Spleen (tissue), 13 donors: ENCODE measurements at places on chromosomes 12 and 14.
A peak's percentile ranks its signal among the peaks of the same experiment; 100 is the strongest.

GRCh38 chr14:92880851-92881250 is 42.1 kb upstream of the CHGA start:
- no peak for DNase-seq

- DNase-seq: no peak
Observed at GRCh38 chr12:117994551-117995438, 21.7 kb upstream of the RFC5 start.

GRCh38 chr14:68293404-68293803 is 473.8 kb downstream of the RAD51B start:
- DNase-seq: peak; percentile 81

GRCh38 chr12:128467882-128468281 is 200.9 kb downstream of the TMEM132C start:
- DNase-seq: no peak

- no peak for DNase-seq
Observed at GRCh38 chr14:61499991-61500390, 178.6 kb downstream of the PRKCH start.

DNA sequence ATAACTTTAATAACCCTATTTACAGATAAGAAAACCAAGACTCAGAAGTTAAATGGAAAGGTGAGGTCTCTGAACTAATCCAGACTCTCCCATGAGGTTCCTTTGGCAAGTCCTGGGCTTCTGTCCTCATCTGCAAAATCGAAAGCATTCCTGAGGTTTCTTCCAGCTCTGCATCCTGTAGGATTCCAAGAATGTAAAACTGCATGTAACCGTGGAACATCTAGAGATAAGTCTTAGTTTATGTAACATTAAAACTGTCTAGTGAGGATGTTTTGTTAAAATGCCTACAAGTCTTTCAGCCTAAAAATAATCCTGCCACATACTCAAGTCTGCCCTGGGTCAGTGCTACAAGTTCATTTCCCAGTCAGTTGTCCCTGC is 7.3 kb upstream of the ITFG2 start:
- no peak for DNase-seq

DNA sequence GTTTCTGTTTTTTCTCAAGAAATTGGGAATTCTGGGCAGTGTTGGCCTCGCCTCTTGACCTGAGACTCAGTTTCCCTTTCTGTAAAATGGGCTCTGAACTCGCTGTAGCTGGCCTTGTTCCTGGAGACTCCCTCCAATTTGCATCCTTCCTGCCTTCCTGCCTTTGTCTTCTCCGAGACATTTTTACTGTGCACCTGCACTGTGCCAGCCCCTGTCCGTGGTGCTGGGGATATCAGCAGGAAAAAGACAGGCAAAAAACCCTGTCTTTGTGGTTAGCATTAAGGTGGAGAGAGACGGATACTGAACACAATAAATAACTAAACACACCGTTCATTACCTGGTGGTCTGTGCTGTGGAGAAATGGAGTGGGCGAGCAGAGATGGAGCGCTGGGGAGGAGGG is 129.8 kb downstream of the AACS start:
- DNase-seq: no peak

- DNase-seq: no peak
Observed at GRCh38 chr14:23286902-23287479, 1.1 kb upstream of the HOMEZ start.

- no peak for DNase-seq
Observed at GRCh38 chr14:60951776-60952435, 29.0 kb downstream of the TRMT5 start.

DNA sequence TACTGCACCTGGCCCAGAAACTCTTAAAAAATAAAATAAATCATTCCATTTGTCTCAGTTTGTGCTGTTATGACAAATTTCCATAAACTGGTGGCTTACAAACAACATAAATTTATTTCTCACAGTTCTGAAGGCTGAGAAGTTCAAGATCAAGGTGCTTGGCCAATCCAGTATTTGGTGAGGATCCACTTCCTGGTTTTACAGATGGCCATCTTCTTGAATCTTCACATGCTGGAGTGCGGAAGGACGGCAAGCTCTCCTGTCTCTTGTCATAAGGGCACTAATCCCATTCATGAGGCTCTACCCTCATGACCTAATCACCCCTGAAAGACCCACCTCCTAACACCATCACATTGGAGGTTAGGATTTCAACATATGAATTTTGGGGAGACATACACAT is 29.9 kb upstream of the MYBPC1 start:
- DNase-seq: no peak

GRCh38 chr12:58750484-58750883 is 169.8 kb downstream of the LRIG3 start:
- no peak for DNase-seq

GRCh38 chr12:4274396-4275015 is 944 bp downstream of the CCND2 start:
- peak; percentile 87 for DNase-seq

- DNase-seq: no peak
Observed at GRCh38 chr12:23888396-23889068, 60.9 kb downstream of the SOX5 start.

DNA sequence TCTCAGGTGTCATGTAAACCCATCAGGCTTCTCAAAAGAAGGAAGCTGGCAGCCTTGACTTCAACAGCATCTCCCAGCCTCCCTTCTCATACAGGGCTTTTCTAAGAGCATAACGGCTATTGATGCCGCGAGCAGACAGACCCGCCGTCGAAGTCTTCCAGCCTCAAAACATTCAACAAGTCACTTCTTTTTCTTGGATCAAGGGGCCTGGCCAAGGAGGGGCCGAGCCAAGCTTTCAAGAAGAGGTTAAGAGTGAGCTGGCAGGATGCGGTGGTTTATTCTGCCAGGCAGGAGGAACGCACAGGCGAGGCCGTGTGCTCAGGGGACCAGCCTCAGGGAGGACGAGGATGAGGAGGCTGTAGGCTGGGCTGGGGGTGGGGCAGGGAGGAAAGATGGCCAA is 102.9 kb upstream of the RFLNA start:
- DNase-seq: no peak

- no peak for DNase-seq
Observed at GRCh38 chr14:37501877-37502276, 93.2 kb downstream of the FOXA1 start.

DNA sequence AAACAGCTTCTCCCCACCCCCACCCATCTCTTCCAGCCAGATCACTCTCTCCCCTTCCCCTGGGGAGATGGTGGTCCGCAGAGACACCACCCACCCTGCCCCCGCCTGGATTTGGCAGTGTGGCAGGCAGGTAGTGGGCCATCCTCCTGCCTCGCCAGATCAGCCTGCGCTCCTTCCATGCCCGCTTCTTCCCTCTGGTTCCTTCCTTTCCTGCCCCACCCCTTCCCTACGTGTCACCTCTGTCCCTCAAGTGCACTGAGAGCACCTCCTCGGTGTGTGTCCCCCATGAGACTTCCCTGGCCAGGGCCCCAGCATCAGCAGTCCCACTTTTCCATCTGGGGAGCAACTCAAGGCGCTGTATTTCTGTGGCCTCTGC is 632 bp downstream of the NYNRIN start:
- no peak for DNase-seq

- DNase-seq: peak; percentile 86
Observed at GRCh38 chr12:89350630-89351488, 1.4 kb downstream of the DUSP6 start.

- DNase-seq: no peak
Observed at GRCh38 chr12:91874086-91874865, 271.4 kb downstream of the BTG1 start.

GRCh38 chr12:66573605-66574004 is 105.3 kb downstream of the GRIP1 start:
- DNase-seq: no peak

DNA sequence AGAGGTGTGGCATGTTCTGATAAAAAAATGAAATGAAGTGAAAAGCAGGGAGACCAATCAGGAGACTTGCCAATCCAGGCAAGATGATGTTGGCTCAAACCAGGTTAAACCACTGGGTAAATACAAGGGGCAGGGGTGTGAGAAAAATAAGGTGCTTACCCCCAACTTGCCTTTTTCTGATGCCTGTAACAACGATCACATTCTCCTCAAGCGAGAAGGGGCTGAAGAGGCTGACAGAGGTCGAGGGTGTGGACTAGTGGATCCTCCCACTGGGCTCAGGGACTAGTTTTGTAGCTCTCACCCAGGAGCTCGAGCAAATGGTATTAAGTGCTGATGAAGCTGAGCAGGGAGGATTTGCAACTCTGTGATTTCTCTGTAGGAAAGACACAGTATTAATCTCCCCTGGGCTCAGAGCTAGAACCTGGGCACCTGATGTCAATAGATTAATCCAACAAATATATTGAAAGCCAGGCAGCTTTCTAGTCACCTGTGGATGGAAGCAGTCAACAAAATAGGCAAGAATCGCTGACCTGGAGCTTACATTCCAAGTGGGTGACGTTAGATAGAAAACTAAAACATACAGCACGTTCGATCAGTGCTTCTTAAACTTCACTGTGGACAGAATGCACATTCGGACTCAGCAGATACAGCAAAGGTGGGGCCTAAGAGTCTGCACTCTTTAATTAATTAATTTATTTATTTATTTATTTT is 15.2 kb upstream of the EAPP start:
- peak; percentile 22 for DNase-seq

GRCh38 chr14:90373887-90374286 is 22.9 kb upstream of the CALM1 start:
- no peak for DNase-seq

- DNase-seq: no peak
Observed at GRCh38 chr12:119825262-119825661, 51.9 kb downstream of the CIT start.

GRCh38 chr12:67433385-67434175 is 164.4 kb downstream of the CAND1 start:
- no peak for DNase-seq

DNA sequence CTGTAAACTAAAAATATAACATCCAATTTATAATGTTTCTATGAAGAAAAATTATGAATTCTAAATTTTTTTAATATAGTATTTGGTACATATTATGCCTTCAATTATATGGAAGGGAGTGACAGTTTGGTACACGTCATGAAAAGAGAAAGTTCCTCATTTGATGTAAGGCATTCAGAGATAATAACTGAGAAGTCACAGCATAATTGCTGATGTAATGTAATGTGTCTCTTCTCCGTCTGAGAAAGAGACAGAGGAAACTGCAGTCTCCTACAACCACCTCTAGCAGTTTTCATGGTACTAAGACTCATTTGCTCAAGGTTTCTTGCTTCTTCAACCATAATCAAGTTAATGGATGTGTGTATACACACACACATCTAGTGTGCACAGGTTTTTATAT is 2.3 kb upstream of the CD69 start:
- no peak for DNase-seq

DNA sequence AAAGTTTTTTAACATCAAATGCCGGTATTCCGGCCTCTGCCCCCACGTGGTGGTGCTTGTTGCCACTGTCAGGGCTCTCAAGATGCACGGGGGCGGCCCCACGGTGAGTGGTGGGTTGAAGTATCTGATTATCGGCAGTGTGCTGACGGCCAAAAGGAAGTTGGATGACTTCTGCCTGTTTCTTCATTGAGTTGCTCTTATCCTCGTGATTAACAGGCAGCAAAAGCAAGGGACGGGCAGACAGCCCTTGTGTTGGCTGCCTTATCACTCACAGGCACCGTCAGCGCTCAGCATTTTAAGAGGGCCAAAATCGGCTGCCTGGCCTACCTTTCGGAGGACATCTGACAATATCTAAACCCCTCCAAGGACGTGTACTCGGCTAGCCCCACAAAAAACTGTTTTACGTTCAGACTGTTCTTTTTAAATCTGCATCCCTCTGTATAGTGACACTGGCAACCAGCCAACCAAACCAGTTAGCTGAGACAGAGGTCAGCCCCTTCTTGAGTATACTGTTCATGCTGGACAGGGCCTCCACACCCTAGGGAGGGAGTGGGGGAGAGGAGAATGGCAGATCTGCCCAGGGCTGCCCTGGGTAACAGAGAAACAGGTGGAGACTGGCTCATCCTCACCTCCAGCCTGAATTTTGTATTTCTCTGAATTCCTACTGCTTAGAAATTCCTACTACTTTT is 22.9 kb upstream of the AKAP5 start:
- no peak for DNase-seq

DNA sequence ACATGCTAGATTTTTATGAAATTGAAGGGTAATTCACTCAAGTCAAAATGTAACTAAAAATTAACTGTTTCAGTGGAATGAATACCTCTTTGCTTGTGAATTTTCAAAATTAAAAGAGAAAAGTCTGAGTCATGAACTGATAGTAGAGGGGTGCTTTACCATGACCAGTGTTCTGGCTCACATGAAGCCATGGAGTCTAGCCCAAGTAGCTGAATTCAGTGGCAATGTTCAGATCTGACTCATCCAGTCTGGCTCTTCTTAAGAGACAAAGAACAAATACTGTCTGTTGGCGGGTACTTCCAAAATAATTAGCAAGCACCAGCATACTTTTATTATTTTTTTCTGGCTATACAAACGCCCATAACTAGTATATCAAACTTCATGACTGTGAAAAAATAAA is 366.3 kb upstream of the GARIN6 start:
- no peak for DNase-seq

DNA sequence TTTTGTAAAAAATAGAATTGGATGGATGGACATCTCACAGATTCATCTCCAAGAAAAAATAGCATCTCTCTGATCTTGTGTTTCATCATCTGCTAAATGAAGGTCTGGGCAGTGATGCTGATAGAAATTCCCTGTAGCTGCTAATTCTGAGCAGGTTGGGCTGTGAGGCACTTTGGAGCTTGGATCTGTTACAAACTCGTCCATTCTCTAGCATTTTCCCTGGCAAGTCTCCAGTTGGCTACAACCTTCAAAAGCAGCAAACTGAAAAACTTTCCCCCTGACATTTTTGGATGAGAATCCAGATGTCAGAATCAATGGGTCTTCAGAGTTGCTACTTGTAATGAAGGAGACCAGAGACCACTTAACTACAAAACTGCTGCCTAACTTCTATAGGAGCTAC is 72.7 kb downstream of the TPH2 start:
- DNase-seq: no peak

GRCh38 chr14:23398348-23398747 is 9.7 kb downstream of the MYH6 start:
- no peak for DNase-seq

DNA sequence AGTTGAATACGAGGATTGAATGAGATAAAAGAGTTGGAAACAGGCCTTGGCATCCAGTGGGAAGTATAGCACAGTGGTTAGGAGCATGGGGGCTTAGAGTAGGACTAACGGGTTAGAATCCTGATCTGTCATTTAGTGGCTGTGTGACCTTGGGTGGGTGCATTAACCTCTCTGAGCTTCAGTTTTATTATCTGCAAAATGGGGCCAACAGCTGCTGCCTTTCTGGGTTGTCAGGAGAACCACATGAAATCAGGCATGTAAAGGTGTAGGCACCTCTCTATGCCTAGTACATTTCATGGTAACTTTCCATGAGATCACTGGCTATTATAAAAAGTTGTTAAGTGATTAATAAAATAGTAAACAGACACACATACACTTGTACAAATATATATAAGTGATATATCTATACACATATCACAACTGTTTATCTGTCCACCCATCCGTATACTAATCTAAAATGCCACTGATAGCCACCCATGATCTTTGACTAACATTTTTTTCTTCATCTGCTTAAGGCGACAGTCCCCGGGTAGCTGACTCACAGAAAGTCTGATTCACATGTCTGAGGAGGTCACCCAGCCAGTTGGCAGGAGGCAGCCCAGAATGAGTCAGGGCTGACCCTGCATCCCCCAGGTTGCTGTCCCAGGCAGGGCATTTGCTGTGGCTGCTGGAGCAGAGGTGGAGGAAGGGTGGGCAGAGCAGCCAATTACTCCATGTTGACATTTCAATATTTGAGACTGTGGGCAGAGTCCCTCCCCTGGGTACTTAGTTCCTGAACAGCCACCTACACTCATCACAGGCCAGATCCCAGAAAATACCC is 125.6 kb upstream of the NOS1 start:
- DNase-seq: no peak

- DNase-seq: no peak
Observed at GRCh38 chr14:78488938-78489337, 318.8 kb downstream of the NRXN3 start.

GRCh38 chr14:100864960-100865681 is 38.4 kb downstream of the RTL1 start:
- DNase-seq: peak; percentile 62
